Naive thymus-derived CD8-positive, alpha-beta T cell (primary cell): ENCODE measurements at places on chromosomes 12 and 14. TPM values are rescaled to one million over a fixed set of nuclear protein-coding genes. Genes with fewer than 3 reads are reported as not detected.

DNA sequence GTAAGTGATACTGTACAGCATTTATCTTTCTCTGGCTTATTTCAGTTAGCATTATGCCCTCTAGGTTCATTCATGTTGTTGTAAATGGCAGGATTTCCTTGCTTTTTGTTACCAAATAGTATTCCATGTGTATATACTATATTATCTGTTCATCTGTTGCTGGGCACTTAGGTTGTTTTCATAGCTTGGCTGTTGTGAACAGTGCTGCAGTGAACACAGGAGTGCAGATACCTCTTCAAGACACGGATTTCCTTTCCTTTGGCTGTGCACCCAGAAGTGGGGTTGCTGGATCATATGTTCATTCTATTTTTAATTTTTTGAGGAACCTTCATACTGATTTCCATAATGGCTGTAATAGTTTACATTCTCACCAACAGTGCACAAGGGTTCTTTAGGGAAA lies 21.5 kb downstream of the EP400 start:
- DNase-seq, result no peak

DNA sequence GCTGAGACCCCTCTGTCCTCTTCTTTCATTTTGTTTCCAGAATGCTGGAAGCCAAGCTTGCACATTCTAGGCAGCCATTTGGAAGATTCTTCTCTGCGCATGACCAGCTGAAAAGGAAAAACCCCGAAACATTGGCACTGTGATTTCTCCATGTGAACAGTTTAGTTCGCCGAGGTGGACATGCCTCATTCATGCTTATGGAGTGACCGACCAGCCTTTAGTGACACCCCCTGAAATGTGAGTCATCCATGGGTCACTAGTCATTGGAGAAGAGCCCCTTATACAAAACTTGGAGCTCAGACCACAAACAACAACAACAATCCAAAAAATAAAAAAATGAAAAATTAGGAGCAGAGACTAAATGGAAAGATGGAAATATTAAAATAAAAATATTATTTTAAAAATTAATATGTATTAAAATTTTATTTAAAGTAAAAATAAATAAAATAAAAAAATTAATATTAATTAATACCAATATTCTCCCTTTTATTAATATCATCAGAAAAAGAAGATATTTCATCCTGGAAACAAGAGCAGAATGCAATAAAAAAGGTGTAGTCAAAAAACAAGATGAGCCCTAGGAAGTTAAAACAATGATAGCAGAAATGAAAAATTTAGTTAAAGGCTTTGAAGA lies 9.5 kb upstream of the KRT7 start:
- DNase-seq, result no peak

HECTD1 gene
- 166 TPM for total RNA-seq

- no peak for DNase-seq
Measured at GRCh38 chr12:50065726-50066310, 8.4 kb downstream of the ASIC1 start.

- no peak for DNase-seq
Measured at GRCh38 chr12:5915511-5915910, 29.5 kb downstream of the ANO2 start.

- no peak for DNase-seq
Measured at GRCh38 chr14:60649875-60650372, 647 bp upstream of the SIX1 start.

GRCh38 chr12:49357103-49357678 lies 10.1 kb upstream of the SPATS2 start:
- no peak for DNase-seq

DNA sequence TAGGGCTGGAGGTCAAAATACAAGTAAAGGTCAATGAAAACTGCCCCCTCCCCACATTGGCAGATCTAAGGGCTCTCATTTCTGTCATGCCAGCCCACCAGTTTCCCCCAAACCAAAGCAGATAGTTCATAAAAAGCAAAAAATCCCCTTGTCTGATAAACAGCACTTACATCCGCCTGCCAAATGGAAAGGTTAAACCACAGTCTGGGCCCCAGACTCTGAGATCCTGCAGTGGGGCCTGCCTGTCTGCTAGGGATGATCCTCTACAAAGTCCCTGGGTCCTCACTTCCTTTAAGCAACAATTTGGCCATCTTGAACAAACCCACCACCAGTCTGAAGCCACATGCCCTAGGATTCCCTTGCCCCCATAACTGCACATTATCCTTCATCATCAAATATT lies 9.7 kb upstream of the RPS26 start:
- no peak for DNase-seq

DNA sequence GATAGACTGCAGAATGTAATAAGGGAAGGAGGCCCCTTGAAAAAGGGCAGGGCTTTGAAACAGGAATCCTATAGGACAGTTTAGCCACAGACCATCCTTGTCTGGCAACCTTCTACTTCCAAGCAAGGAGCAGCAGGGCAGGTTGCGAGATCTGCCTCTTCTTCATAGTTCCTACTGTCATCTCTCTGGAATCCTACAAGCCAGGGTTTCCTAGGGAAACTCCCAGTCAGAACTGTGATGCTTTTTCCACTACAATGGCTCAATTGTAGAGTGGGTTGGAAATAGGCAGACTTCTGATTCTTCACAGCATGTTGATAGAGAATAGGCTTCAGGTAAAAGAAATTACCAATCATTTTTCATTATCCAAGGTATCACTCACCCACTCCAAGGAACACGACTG lies 186.3 kb downstream of the DACT1 start:
- no peak for DNase-seq

MANSC4 gene
- total RNA-seq, result not detected

DNA sequence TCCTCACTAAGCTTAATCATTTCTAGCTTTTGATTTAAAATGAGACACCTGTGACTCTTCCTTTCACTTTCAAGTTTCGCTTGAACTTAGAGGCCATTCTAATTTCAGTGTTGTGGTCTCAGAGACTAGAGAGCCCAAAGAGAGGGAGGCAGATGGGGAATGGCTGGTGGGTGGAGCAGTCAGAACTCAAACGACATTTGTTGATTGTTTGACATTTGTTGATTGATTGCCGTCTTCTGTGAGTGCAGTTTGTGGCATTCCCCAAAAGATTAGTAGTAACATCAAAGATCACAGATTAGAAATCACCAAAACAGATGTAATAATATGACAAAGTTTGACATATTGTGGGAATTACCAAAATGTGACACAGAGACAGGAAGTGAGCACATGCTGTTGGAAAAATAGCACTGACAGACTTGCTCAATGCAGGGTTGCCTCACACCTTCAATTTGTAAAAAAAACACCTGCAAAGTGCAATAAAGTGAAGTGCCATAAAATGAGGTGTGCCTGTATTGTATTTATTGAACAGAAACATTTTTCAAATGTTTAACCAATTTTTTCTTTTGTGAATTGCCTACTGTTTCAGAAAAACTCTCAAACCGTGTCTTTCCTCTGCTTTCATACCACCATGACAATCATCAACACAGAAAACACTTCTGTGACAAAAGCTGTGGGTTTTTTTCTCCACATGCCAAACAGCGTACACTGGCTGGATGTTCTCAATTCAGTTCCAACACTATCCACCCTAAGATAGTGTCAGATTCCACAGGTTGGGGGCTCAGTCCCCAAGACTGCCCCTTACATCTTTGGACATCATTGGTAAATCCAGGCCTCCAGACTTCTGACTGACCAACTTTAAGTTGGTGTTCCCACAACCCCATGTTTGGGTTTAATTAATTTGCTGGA lies 376.3 kb upstream of the RGS6 start:
- DNase-seq, result peak; percentile 39

STRN3 gene
- total RNA-seq, result 26.8 TPM

- peak; percentile 45 for DNase-seq
Measured at GRCh38 chr12:89862511-89863445, 154.1 kb upstream of the ATP2B1 start.

ACIN1 gene
- total RNA-seq, result 322 TPM
